ENCODE measurements at places on chromosomes 12 and 14.

- DNase-seq = peak; percentile 72
These were observed 98.1 kb upstream of the GRIP1 start for GRCh38 chr12:66776974-66777373.

GRCh38 chr12:50661300-50662115, 102.4 kb upstream of the ATF1 start:
- DNase-seq = no peak

DNA sequence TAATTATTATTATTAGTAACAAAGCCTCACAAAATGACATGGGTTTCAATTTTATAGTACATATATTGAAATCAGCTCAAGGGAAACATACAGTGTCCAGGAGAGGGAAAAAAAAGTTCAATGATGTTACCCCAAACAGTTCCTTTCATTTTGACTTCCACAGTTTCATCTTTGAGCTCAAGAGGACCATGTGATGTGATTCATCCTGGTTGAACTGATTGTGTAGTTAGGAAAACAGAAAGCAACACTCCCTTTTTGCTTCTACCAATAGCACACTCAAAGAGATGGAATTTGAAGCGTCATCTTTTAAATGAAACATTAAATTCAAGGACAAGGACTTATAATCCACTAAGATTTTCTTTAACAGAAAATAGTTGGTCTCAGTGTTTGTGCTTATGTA, 461.0 kb downstream of the FOXG1 start:
- no peak for DNase-seq

DNA sequence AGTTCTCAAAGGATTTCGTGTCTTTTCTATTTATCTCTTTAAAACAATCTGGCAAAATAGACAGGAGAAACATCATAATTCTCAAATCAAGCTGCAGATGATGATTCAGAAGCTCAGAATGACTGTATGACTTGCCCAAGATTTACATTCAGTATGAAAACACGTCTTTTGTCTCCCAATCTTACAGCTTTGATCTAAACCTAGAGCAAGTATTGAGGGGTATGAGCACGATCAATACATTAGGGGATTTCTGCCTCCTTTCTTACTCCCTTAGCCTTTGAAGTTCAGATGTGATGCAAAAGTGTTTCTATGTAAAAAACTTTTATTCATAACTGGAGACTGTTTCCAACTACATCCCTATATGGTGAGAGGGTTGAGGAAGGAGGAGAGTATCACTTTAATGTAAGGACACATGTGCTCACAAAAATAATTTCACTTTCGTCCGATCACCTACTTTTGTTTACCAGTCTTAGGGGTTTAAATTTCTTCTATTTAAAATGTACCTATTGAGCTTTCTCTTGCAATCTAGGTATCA, 454.8 kb downstream of the TMTC2 start:
- DNase-seq = no peak

DNA sequence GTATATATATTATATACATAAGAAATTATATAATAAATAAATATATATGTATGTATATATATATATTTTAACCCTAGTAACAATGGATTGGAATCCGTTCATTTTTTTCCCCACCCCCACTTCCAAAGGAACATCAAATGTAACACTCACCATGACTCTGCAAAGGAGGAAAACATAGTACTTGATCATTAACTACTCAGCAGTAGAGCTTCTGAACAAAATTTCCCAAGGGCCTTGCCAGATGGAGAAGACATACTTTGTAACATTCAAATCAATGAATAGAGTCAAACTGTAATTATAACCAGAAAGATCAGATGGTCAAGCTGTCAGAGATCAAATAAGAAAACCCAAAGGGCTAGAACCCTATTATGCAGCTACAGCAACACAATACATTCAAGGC, 126.0 kb upstream of the CNTN1 start:
- DNase-seq = no peak

- no peak for DNase-seq
These were observed at the start of gene STXBP6 for GRCh38 chr14:25049568-25050268. STXBP6 (minus strand) TSS chr14:25050147; CDS start chr14:24974818, 75,329 bp downstream.

- no peak for DNase-seq
These were observed 18.1 kb upstream of the DUSP6 start for GRCh38 chr12:89370421-89370831.

DNA sequence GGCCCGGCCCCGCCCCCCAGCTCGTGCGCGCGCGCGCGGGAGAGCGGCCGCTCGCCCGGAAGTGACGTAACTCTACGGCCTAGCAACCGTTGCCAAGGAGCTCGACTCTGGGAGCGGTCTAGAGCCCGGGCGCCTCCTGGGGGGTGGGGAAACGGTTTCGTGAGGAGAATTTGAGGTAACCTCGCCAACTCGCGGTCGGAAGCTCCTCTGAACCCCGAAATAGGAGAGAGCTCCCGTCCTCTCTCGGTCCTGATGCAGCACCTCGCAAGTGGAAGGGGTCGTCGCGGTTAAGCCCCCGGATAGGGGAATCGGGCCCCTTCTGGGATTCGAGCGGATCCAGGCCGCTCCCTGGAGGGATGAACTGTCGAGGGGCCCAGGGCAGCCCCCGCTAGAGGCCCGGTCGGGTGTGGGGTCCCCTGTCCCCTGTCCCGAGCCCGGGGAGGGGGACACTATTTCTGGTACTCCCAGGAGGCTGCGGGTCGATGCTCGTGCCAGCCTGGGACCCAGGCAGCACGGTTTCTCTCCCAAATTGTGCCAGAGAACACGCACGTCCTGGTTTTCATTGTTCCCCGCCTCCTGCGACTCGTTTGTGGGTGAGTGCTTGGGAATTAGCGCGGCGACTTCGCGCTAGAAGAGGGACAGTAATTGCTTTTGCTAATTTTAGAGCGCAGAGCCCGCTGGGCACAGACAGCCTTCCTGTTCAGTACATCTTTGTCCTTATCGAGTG, at the start of gene IFT81:
Gene IFT81, plus strand, starts transcription at position 89 of the 727 bp plus-strand sequence. CDS start 3,024 bp downstream, outside the sequence.
- DNase-seq = peak; percentile 99

- DNase-seq = no peak
These were observed 19.8 kb upstream of the LYZ start for GRCh38 chr12:69328426-69328825.

Data from activated CD8-positive, alpha-beta memory T cell treated with anti-CD3 and anti-CD28 coated beads for 24 hours (primary cell).